ENCODE measurements at places on chromosomes 2 and 18.

DNA sequence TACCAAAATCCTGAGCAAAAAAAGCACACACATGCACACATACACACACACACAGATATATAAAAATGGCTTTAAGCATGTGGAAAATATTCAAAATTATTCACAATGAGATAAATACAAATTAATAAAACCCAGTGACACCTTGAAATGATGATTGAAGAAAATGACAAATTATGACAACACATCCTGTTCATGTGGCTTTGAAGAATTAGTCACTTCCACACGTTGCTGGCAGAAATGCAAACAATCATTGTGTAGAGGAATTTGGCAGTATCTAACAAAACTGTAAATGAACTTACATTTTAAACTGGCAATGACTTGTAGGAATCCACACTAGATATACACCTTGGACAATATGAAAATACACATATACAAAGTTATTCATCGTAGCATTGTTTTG lies 95.8 kb upstream of the RGPD4 start:
- no peak for DNase-seq

- no peak for DNase-seq
Observed at GRCh38 chr2:64657411-64657810, 3.7 kb upstream of the SERTAD2 start.

DNA sequence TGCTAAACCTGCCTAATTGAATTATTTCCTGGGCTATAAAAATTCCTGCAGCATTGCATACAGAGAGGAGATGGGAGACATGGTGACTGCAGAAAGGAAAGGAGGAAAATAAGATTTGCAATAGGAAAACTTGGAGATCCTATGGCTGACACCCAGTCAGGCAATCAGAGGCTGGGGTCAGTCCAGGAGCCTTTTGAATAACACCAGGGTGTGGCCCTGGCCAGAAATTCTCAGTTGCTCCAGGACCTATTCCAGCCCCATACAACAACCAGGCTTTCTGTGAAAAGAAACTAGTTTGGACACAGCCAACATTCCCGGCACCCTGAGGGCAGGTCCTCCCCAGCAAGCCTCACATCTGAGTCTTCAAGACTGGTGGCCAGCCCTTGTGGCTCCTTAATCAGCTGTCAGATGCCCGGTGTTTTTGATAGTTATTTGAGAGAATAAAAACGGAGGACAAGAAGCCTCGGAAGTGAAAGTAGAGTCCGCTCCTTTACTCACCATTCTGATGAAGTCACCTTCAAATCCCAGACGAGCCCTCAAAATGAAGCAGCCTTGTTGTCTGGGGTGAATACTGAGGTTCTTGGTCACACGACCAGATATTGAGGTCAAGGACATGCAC lies 31.1 kb upstream of the GMCL1 start:
- DNase-seq: no peak

GRCh38 chr2:26587994-26588393 lies 53.2 kb downstream of the CIB4 start:
- DNase-seq: no peak

- no peak for DNase-seq
Observed at GRCh38 chr2:121017396-121017795, 267.6 kb downstream of the TFCP2L1 start.

DNA sequence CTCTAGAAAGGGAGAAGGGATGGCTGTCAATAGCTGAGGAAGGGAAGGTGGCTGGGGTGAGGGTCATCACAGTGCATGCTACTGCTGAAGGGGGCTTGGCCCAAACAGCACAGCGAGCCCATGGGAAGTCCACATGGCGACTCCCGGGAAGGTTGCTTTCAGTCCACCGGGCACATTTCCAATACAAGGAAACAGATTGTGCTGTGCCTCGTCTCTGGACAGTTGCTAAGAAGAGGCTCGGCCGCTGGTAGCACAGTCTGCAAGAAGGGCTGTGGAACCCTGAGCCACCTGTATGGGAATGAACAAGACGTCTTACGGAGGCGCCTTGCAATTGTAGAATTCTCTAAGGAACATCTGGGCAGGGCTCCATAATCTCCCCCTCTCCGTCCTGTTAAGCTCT lies 123.1 kb downstream of the CELF4 start:
- no peak for DNase-seq

- no peak for DNase-seq
Observed at GRCh38 chr2:85714841-85715240, 20.7 kb downstream of the GNLY start.

DNA sequence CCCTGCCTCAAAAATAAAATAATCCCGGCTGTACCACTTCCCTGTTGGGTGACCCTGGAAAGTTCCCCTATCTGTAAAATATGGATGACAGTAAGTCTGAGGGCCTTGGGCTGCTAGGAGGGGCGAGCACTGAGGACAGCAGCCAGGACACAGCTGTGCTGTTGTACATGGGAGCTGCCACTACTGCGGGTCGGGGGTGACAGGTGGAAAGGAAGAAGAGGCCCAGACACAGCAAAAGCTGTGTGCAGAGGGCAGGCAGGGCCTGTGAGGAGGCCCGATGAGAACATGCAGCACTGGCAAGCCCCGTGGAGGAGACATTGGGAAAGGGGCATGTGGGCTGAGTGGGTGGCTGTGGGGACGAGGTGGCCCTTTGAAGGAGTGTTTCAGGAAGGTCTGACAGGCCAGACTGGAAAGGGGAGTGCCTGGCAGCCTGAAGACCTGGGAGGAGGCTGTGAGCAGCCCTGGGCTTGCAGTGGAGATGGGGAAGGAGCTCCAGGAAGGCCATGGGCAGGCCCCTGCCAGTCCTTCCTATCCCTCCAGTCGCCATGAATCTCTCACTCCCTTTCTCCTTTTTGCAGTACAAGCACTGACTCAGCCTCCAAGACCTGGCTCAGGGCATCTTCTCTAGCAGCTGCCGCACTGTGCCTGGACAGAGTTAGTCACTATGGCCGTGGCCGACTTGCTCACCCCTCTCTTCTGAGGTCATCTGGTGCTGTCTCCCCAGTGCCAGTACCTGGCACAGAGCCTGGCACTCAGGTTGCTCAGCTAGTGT lies 28.9 kb upstream of the SEMA4C start:
- DNase-seq: no peak

DNA sequence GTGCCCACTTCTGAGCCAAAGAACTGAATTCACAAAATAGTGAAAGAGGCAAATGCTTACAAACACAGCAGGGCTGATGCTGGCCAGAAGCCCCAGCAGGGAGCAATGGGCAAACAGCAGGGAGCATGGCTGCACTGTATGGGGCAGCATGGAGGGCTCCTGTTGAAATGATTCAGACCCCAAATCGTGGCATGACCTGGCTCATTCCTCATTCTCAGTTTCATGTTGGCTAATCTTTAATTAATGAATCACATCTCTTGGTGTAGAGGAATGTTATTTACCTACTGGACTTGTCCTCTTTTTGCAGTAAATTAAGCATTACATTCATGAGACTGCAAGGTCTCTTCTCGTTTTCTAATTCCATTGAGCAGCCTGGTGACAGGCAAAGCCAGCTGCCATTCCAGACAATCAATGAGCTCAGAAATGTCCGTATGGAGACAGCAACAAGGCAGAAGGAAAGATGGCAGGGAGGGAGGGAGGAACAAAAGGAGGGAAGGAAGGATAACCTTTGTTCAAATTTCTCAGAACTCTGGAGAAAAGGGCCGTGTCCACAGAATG lies 84.9 kb upstream of the ST8SIA3 start:
- no peak for DNase-seq

DNA sequence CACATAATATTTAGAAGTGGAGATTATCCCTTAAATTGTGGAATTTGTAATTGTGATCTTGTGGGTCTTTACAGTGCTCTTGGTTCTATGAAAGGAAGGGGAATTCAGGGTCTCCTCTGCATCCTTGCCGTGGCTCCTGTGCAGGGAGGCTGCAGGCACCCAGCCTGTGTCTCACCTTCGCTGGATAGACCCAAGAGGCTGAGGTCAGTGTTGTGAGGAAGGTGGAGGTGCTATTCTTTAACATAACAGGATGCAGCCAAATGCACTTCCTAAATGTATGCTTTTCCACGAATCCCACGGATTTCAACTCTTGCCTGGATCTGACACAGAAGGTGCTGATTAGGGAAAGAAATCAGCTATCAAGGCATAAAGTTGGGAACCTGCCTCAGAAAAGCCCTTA lies 69.5 kb downstream of the TMEM18 start:
- DNase-seq: no peak

DNA sequence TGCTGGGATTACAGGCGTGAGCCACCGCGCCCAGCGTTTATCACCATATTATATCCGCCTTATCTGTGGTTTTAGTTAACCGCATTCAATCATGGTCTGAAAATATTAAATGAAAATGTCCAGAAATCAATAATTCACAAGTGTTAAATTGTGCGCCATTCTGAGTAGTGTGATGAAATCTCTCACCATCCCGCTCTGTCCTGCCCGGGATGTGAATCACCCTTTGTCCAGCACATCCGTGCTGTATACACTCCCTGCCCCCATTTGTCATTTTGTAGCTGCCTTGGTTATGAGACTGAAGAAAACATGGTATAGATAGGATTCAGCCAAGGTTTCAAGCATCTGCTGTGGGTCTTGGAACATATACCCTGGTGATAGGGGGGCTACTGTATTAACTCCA lies 70.7 kb downstream of the TIMM21 start:
- DNase-seq: no peak

DNA sequence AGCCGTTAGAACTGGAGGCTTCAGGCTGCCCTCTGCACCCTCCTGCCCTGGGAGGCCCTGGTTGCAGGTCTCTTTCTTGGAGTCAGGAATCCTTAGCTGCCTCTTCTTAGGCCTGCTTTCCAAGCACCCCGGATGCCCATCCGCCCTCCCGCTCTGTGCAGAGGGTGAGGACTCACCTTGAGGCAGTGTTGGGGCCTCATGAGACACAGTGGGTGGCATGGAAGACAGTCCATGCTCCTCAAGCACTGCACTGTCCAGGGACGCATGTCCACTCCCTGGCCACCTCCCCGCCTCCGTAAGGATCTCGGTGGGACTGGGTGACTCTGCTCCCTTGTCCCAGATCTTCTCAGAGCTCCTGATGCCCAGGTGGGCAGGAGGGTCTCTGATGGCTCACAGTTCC lies 5.7 kb upstream of the TRAF3IP1 start:
- DNase-seq: no peak

- no peak for DNase-seq
Observed at GRCh38 chr2:240785424-240786335, 34.3 kb downstream of the KIF1A start.

GRCh38 chr18:74244554-74244953 lies 47.2 kb downstream of the CYB5A start:
- DNase-seq: no peak

GRCh38 chr2:69054431-69054830 lies 41.5 kb downstream of the ANTXR1 start:
- no peak for DNase-seq

DNA sequence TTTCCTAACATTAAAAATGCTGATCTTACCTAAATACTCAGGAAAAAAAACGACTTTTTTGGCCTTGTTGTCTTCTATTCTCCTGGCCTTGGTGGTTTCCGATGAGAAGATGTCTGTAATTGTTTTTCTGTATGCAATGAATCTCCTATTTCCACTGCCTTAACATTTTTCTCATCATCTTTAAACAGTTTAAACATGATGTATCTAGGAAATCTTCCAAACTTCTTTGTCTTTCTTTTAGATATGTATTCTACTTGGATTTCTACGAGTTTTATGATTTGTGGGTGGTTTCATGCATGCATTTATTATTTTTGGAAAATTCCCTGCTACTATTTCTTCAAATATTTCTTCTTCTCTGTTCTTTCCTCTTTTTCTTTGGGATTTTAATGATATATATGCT lies 288.6 kb upstream of the GYPC start:
- no peak for DNase-seq

DNA sequence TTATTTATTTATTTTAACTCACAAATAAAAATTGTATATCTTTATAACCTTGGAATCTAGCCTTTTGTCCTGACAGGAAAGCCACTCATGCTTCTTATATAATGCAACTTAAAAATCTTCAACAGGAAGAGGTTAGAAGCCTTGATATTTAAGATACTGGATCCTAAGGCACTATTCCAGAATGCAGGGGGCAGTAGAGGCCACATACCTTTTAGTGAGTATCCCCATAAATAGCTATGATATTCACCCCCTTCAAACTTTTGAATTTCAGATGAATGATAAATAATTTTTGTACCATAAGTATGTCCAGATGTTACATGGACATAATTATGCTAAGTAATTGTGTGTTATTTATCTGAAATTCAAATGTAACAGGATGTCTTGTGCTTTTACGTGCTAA lies 592.7 kb upstream of the VRK2 start:
- DNase-seq: no peak

DNA sequence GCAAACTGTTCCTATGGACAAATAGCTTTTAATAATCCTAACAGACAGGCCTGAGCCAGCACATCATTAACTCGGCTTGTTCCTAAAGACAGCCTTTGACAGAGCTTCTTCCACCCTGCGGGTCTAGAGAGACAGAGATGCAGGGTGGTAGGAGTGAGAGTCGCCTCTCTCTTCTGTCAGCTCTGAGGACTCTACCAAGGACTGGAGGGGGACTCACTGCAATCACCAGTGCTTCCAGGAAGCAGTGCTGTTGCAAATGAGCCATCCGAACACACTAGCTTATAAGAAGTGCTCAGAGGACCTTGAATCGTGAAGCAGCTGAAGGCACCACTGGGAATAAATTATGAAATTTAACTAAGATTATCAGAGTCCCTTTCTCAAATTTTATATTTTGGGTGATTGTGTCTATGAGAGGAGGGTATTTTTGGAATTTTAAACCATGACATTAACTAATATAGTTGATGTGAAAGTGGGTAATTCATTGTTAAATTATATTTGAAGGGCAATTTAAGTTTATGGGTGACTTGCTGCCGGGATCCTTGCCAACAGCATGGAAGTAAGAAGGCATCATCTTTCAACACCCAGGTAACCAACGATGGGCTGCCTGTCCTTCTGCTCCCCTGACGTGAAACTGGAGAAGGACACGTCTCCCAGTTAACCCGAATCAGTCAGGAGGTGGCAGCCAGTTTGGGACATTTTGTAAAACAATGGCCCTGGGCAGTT lies 43.6 kb upstream of the PXDN start:
- no peak for DNase-seq

GRCh38 chr18:25282282-25282681 lies 69.7 kb downstream of the ZNF521 start:
- DNase-seq: no peak

DNA sequence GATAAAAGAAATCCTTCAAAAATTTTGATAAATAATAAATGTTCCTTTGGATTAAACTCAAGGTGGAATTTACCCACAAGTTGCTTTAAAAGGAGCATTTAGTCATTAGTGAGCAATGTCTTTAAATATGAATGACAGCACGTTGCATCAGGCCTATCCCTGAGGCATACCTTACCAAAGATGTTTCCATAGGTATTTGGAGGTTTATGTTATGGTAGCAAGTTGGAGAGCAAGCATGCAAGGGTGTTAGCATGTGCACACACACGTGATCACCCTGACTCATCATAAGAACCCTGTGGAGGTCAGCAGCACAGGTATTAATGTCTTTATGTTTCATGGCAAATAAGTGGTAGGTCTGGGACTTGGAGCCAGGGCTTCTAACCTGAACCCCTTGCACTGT lies 159.9 kb downstream of the ACTR3 start:
- no peak for DNase-seq

DNA sequence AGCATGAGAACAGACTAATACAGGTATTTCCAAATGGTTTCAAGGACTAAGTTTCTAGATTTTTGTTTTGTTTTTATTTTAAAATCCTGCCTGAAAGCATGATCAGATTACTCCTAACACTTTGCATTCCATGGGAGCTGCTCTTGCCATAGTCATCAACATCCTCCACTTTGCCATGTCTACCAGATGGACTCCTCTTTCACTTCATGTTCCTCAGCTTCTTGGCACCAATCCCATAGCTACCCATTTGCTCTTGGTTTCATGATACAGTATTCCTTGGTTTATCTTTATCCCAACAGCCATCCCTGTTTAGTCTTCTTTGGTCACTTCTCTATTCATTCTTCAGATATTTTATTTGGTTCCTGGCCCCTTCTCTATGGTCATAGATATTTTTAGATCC lies 154.2 kb upstream of the CCDC195 start:
- DNase-seq: no peak

All from HAP-1 (cell line).